Nucleus accumbens (tissue), 56 donors: ENCODE measurements at places on chromosomes 13 and 19.

DNA sequence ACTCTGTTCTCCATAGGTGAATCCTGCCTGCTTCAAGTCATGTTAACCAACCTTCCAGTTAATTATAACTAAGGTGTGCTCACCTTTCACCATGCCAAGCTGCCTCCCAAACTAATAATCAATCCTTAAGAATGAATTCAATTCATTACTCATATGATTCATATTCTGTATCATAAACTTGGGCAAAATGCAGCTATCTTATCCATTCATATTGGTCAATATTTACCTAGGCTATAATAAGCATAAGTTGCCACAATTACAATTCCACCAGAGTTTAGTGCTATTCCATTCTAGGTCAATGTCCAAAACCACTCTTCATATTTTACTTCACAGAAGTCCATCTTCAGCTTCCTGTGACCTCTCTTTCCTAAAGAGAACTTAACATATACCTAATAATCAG lies 13.4 kb downstream of the ELF1 start:
- no peak for DNase-seq

DNA sequence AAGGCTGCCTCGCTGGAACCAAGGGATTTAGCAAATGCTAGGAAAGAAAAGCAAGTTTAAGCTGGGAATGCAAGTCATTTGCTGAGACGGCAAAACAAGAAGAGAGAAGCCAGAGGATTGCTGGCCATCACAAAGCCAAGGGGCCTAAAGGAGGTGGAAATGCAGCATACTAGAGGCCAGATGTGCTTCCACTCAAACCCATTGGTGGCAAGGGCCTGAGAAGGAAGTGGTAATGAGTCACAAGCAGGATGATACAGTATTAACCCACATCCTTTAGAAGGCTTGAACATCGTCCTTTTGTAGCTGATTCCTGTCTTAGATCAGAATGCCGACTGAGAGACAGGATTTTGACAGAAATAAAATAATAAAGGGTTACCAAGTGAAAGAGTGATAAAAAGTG lies 68.2 kb downstream of the ITGBL1 start:
- no peak for DNase-seq

- no peak for DNase-seq
Observed at GRCh38 chr13:75347925-75348324, 134.0 kb downstream of the TBC1D4 start.

GRCh38 chr19:18894254-18895037 lies 1.5 kb downstream of the CERS1 start:
- peak; percentile 96 for DNase-seq

- no peak for DNase-seq
Observed at GRCh38 chr13:30868799-30869470, 37.1 kb upstream of the MEDAG start.

GRCh38 chr13:113777311-113778260 lies 18.6 kb downstream of the TMEM255B start:
- no peak for DNase-seq

DNA sequence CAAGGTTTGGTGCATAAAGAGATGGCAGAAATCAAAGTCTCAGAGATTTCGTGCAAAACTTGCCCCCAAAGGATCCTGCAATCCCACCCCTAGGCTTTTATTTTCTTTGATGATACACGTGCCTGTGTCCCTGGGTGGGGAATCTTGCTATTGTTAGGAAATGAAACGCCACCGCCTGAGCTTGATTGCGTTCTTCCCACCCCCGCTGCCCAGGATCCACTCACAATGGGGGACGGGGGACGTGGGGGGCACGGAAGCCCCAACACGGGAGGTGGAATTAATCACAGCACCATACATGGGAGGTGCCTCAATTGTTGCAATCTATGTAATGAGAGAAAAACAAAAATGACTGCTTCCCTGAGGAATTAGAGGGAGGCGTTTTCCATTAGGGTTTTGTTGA lies 39.6 kb downstream of the ZNRF4 start:
- DNase-seq, result no peak

DNA sequence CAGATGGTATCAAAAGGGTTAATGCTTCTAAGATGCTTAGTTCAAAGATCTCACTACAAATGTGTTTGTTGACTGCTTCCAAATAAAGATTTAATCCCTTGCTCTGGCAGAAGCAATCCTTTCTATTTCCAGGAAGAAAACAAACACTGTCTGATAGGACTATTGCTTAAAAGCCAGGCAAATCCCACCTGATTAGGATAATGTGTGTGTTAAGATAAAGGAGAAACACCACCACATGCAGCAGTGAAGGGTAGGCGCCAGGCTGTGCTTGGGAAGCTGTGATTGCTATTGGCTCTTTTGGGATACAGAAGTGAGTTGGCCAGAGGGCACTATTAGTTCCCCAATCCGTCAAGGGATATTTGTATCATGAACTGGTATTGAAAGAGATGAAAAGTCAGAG lies 62.8 kb upstream of the LRCH1 start:
- DNase-seq, result no peak

- DNase-seq, result no peak
Observed at GRCh38 chr13:50319635-50320255, 304.5 kb downstream of the KCNRG start.

DNA sequence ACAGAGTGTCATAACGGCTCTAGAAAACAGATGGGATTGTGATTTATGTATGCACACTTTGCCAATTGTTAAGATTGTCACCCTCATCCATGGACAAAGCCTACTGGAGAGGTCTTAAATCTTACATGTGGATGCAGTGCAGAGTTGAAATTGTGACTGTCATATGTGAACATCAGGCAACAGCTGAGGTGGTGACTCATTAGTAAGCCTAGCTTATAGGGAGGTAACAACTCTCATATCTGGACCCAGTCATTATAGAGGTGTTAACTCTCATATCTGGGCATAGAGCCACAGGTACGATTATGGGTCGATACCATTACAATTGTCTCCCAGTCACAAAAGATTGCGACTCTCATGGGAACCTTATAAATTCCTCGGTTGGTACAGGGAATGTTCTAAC lies 29.8 kb upstream of the ZNF254 start:
- no peak for DNase-seq

- no peak for DNase-seq
Observed at GRCh38 chr19:45175515-45176345, 2.3 kb downstream of the TRAPPC6A start.

DNA sequence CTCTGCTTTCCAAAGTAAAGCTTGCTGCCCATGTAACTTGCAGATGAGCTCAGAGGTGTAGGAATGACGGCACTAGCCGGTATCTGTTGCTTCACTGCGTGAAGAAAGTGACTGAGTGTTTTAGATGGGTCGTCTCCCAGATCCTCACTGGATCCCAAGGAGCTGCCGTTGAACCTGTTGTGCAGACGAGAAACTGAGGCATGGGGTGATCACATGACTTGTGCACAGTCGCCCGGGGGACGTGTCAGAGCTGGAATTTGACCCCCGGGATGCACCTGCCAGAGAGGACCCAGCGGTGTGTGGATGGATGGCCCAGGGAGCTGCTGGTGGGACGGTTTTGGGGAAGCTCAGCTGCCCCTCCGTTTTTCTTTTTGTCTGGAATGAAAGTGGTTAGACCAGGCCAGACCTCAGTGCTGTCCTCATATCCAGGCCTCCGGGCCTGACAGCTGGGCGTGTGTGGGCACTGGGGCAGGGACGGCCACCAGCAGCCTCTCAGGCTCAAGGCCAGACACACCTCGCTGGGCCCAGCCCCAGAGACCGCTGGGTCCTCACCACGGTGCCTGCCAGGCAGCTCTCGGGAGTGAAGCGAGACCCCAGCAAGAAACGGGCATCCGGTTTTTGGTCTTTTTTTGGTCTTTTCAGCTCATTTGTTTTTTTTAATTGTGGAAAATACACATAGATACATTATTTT lies 12.5 kb downstream of the ARID3A start:
- DNase-seq, result no peak

DNA sequence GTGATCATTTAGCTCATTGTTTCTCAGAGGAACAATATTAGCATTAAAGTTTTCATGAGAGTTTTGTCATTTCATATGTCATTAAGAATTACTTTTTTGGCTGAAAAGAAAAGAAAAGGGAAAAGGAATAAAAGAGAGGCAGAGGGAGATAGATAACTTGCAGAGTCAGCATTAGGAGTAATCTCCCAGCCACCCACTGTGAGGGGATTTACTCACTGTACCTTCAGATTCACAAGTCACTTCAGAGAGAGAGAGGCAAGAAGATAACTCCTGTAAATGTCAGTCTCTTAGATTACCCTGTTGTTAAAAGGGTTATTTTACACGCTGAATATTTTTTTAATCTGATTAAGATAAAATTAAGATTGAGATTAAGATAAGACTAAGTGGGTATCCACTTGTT lies 125.2 kb downstream of the POU4F1 start:
- no peak for DNase-seq

DNA sequence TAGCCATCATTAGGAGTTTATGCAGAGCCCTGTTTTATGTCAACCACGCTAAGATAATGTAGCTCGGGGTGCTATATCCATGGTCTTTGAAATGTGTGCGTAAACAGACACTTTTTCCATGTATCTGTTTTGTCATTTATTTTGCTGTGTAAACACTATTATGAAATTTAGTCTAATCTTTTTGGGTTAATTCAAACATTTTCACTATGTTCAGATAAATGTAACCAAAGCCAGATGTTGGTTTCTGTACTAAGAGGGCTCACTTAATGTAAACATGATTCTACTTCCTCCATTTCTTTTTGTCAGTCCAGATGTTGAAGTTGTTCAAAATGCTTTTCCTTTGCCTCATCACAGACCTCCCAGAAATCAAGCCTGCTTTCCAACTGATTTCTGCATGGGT lies 499.5 kb upstream of the GPC6 start:
- DNase-seq, result no peak

GRCh38 chr13:48402325-48402932 lies 10.5 kb downstream of the LPAR6 start:
- DNase-seq, result no peak

DNA sequence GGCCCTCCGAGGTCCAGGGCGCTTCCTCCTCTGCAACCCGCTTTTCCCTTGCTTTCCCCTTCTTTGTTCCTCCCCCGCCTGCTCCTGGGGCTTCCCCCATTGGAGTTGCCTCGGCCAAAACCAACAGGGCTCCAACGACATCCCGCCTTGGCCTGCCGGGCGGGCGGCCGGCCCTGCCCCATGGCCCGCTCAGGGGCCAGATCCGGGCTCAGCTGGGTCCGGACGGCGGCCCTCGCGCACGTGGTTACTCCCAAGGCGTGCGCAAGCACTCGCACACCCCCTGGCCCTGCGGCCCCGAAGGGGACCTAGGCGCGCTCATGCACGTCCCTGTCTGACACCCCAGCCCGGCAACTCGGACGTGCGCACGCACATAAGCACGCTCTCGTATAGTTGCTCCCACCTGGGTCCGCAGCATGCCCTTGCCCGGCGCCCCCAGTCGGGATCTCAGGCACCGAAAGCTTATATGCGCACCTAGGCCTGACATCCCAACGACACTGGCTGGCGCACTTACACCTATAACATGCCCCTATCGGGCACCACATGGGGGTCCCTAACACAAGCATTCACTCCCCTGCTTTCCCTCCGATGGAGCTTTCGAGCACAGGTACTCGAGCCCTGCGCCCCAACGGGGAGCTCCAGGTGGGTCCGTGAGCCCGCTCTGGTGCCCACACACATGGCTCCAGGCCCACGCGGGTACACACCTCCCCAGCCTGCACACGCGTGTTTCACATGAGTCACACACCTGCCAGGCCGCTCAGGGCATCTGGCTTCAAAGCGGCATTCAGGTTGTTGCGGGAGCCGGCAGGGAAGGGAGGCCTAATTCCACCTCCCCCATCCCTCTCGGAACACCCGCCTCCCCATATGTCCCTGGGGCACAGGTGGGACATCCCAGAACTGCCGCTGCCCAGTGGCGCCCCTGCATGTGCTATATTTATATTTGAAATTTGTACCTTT lies 15.0 kb downstream of the NFIX start:
- no peak for DNase-seq

DNA sequence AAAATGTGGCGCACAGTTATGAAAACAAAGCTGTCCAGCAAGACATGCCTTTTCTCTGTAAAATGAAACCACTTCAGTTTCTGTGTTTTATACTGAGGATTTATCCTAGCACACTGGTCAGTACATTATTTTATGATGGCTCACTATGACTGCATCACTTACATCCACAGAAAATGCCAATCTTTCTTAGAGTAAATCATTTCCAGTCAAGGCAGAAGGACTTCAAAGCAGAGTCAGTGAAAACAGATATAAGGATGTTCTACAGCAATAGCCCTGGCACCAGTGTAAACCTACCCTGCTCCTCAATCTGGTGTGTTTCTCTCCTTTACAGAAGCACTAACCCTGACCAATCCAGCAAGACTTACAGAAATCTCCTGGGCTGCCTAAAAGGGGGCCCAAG lies 473.5 kb downstream of the GPC6 start:
- DNase-seq, result no peak

GRCh38 chr19:38617764-38618589 lies at the start of gene MAP4K1:
Gene MAP4K1 (minus strand): TSS chr19:38617953. CDS start chr19:38617895, 58 bp downstream.
- DNase-seq, result peak; percentile 16

GRCh38 chr19:50844296-50844935 lies 10.3 kb upstream of the KLK3 start:
- DNase-seq, result no peak

- DNase-seq, result no peak
Observed at GRCh38 chr13:23716401-23716800, 146.2 kb downstream of the TNFRSF19 start.

- no peak for DNase-seq
Observed at GRCh38 chr13:100130092-100130491, 41.2 kb downstream of the PCCA start.

- DNase-seq, result no peak
Observed at GRCh38 chr13:52896827-52897659, 48.6 kb upstream of the PCDH8 start.

- no peak for DNase-seq
Observed at GRCh38 chr13:52118595-52118994, 10.3 kb downstream of the NEK5 start.

GRCh38 chr19:2056837-2057192 lies 5.8 kb upstream of the MKNK2 start:
- no peak for DNase-seq

GRCh38 chr19:58024661-58025060 lies 9.2 kb upstream of the ZSCAN1 start:
- DNase-seq, result no peak

GRCh38 chr13:57635541-57636085 lies 4.1 kb downstream of the PCDH17 start:
- DNase-seq, result no peak

- DNase-seq, result no peak
Observed at GRCh38 chr19:5081443-5082161, 112.7 kb downstream of the KDM4B start.

DNA sequence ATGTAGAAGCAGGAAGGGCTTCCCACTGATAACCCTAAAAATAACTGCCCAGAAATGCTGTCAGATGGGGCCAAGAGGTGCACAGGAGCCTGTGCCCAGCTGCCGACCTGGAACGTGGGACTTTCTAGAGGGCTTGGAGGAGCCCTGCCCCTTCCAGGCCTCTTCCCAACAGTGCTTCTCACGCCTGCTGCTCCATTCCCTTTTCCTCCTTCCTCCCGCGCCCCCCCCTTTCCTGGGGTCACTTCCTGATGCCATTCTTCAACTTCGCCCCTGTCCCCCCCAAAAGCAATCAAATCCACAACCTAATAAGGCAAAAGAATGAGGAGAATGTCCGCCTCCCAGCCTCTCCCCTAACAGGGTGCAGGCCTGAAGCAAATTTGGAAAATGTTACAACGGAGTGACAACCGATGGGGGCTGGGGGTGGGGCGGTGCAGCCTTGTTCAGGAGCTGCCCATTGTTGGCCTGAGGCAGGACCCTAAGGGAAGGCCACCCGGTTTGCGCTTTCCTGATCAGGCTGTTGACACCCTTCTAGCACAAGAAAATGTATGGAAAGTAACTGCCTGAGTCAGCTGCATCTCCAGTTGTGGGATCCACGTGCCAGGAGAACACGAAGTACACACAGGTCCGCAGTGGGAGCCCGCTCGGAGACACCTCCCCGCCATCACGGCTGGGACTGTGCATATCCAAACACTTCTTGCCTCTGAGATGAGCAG lies 18.7 kb downstream of the ACTN4 start:
- no peak for DNase-seq
